ENCODE measurements at places on chromosomes 5 and 9. TPM values are rescaled to one million over a fixed set of nuclear protein-coding genes. Genes with fewer than 3 reads are reported as not detected.
A peak's percentile ranks its signal among the peaks of the same experiment; 100 is the strongest.

DNA sequence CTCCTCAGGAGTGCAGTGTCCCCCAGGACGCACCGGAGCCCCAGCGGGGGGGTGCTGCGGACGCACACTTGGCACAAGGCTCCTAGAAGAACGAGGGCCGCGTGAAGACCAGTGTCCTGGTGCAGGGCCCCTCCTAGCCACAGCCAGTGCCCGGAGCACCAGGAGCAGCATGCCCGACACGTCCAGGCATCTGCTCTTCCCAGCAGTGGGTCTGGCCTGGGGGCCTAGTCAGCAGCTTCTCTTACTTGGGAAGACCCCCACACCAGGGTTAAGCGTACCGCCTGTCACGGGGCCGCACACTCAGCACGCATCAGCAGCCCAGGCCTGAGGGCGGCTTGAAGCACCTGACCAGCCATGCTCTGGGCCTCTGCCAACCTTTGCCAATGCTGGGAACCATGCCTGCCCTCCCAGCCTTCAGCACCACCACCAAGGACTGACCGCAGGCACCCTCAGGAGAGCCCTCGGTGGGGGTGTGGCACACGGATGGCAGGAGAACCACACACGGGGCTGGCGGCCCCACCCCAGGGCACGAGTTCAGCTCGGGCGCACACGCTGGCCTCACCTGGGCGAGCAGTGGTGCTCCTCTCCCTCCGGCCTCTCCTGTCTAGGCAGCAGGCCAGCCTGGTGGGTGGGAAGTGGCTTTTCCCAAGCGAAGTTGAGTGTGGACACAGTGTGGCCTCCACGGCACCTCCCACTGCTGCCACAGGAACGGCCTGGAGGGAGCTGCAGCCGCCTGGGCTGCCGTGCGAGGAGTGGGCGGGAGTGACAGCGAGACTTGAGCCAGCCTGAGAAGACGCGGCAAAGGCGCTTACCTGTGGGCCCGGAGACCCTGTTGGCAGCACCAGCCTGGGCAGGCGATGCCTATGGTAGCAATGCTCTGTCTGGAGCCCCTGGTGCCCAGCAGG, 12.0 kb upstream of the AJM1 start:
- DNase-seq = no peak

GRCh38 chr5:1141834-1142233, 30.0 kb upstream of the SLC12A7 start:
- no peak for DNase-seq

- no peak for DNase-seq
Measured at GRCh38 chr9:123964761-123965160, 34.8 kb upstream of the DENND1A start.

- DNase-seq = no peak
Measured at GRCh38 chr9:7967851-7968250, 168.3 kb upstream of the DMAC1 start.

GRCh38 chr5:113043491-113043931, 66.9 kb downstream of the DCP2 start:
- peak; percentile 46 for DNase-seq

- DNase-seq = no peak
Measured at GRCh38 chr5:12661617-12662370, 757.5 kb upstream of the CTNND2 start.

DNA sequence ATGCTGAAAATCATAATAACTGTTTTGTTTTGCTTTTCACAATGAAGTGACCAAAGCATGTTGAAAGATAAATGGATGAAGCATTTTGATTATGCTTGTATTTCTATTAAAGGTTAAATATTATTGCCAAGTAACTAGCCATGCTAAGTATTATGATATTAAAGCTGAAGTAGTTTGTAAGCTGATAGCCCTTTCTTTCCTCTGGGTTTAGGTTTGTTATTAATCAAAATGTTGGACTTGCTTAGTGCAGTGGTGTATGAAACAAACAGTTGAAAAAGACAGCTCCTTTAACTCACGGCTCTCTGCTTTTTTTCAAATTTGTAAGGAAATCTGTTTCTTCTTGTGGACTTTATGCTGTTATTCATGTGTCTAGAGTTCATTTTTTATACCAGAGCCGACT, 246.0 kb downstream of the CWC27 start:
- no peak for DNase-seq

DNA sequence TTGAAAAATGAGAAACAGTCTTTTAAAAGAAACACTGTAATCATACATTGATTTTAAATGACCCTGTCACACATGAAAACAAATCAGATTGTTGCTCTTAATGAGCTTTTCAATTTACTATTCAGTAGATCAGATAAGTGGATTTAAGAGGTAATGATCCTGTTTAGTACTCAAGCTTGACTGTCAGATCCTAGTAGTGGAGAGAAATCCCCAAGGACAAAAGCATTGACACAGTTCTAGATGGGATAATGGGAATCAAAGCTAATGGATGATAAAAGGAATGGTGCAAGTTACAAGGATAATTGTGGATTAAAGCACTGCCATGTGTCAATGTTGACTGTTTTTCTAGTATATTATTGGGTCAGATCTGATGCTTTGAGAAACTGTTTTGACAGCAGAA, 142.3 kb upstream of the TLX3 start:
- no peak for DNase-seq

DNA sequence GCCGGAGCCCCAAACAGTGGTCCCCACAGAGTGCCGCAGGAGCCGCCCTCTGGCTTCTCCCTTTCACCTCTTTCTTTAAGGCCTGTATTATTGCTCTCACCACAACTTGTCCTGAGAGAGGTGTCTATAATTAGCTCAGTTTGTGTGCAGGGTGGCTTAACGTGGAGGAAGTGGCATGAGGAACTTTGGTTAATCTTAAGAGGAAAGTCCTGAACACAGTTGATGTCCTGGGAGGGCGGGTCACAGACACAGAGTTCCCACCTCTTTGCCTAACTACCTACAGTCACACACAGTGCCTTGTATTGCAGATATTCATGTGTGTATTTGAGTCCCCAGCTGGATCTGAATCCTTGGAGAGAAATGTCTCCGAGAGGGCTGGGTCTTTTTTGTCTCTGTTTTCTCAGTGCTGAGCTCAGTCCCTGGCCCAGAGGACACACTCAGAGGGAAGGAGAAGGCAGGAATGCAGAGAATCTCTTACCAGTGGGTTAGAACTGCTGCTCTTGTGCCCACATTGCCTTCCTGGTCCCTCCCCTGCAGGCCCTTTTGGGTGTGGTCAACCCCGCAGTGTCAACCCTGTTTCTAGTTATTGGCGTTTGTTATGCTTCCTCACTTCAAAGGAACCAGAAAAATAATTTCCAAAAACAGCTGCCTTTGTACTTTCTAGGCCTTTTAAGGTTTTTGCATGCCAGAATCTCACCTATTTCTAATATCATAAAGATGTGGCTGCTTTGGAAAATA, 392.5 kb downstream of the KDM4C start:
- no peak for DNase-seq

DNA sequence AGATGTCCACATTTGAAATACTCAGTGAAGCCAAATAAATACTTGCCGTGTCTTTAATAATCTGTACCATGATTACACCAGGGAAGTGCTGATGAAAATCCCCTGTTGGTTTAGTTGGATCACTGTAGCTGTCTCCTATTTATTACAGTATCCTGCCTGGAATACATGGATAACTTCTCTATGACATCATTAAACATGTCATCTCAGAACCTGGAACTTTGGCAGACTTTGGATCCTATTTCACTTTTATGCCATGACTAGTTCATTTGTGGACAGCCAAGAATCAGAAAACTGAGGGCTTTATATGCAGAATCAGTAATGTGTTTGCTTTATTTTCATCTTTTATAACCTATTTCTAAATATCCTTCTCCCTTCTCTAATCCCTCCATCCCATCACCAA, at the start of gene TXNDC8:
Gene TXNDC8 (minus strand): TSS at position 137 of the 400 bp plus-strand sequence.
- DNase-seq = no peak

DNA sequence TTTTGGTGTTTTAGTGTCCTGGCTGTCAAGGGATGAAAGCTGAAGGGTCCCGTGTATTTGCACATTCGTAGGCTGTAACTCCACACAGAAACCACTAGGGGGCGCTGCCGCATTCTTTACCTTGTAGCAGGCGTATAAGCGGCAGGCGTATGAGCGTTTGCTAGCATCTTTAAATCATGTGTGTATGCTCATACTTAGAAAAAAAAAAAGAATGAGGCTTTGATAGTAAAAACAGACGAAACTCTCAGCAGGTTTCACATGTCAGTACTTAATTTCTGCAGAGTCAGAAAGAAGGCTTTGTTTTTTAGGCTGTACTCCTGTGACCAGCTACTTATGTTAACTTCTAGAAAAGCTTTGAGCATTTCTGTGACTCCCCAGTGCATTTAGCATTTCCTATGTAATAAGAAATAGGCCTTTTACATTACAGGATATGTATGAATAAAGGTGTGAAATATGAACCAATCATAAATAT, 218.8 kb upstream of the ADAMTSL1 start:
- DNase-seq = peak; percentile 88

DNA sequence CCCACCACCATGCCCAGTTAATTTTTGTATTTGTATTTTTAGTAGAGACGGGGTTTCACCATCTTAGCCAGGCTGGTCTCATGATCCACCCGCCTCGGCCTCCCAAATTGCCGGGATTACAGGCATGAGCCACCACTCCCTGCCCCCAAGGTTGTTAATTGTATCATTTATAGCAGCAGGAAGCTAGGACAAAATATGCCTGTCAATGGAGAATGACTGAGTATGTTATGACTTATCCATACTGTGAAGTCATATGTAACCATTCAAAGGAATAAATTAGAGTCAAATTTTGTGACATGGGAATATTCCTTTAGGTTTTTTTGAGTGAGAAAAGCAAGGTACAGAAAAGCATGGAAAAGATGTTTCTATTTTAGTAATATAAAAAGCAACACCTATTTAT, 3.9 kb upstream of the DAB2 start:
- no peak for DNase-seq

DNA sequence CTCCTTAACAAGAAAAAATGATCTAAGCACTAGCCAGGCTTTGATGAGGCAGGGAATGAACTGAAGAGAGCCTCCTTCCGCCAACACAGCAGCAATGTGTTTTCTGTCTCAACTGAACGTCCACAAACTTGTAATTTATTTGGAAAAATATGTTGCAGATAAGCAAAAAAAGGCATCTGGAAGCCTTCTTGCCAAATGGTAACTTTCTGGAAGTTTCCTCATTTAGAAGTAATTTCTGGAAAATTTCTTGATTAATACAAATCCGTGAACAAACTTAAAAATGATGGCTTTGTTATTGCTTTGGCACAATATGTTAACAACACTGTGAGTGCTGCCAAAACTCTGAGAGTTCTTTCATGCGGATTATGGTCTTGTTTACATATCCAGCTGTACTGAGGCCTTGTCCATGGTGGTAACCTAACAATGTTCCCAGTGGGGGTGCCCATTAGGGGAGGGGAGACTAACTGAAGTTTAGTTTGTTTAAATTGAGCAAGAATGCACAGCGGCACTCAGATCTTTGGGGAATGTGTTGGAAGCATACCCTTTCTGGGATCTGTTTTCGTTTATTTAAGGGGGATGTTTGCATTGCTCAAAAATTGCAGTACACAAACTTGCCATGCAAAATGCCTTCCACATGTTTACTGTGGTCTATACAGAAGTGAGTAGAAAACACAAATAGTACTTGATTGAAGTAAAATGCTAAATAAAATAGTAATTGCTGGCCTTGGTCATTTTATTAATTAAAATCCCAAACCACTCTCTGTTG, 334.7 kb downstream of the NR2F1-AS1 start:
- no peak for DNase-seq

DNA sequence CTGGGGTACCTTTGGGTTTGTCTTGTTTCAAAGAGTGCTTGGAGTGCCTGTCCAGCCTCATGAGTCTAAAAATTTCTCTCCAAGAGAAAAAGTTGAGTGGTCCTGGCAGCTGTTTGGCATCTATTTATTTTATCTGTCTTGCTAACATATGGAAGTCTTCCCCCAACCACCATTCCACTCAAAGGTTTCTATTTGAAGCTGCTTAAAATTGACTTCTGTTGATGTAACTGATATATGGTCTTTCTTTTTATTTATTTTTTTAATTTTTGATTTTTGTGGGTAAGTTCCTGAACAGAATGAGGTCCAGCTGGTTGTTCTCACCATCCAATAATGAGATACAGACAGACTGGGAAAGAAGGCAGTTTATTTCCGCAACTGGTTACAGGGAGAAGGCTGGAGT, 178.7 kb upstream of the SGCD start:
- no peak for DNase-seq

- no peak for DNase-seq
Measured at GRCh38 chr9:34689116-34689470, 2.0 kb downstream of the CCL19 start.

DNA sequence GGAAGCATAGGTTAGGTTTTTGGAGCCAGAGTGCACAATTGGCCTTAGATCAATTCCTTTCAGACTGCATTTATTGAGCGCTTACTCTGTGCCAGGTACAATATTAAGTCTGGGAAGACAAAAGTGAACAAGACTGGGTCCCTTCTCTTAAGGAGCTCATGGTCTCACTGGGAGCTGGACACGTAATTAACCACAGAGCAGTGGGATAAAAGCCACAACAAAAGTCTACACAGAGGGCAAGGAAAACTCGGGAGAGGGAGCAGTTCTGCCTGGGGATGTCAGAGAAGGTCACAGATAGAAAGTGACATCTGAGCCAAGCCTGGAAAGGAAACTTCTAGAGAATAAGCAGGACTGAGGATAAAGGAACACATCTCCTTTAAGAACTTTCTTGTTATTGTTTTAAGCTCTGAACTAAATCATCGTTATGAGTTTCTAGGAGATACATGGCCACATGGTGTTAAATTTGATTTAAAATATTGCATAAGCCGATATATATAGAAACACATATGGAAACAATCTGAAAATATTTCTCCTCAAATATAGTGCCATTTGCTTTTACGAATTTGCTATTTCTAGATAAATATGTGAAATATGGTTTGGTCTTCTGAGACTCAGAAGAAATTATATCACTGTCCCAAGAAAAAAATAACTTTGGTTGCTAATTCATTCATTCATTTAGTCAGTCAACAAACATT, 40.1 kb upstream of the PDE8B start:
- DNase-seq = no peak

The DCTN4 gene
- total RNA-seq = 50.3 TPM

The PGGT1B gene
- 34.7 TPM for total RNA-seq

The FBXL7 gene
- total RNA-seq = 63.8 TPM

The NUP188 gene
- total RNA-seq = 44.0 TPM

The TAF11L2 gene
- total RNA-seq = not detected

The IRX2 gene
- total RNA-seq = 0.72 TPM

The CNTFR gene
- 3.1 TPM for total RNA-seq

The BTNL9 gene
- 24.3 TPM for total RNA-seq

The SLC6A19 gene
- total RNA-seq = not detected

The MEIKIN gene
- total RNA-seq = not detected

The ZMAT2 gene
- 51.0 TPM for total RNA-seq

The LCN1 gene
- total RNA-seq = not detected

The ORM2 gene
- total RNA-seq = not detected

The SPATA31A3 gene
- total RNA-seq = not detected

The PCDHAC2 gene
- total RNA-seq = 5.2 TPM

The CDC20B gene
- not detected for total RNA-seq

Data from endothelial cell (in vitro differentiated cells).